ENCODE measurements at places on chromosomes 7 and 10.

DNA sequence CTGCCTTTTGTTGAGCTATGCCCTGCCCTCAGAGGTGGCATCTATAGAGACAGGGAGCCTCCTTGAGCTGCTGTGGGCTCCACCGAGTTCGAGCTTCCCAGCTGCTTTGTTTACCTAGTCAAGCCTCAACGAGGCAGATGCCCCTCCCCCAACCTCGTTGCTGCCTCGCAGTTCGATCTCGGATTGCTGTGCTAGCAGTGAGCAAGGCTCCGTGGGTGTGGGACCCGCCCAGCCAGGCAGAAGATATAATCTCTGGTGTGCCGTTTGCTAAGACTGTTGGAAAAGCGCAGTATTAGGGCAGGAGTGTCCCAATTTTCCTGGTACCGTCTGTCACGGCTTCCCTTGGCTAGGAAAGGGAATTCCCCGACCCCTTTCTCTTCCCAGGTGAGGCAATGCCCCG lies 88.4 kb upstream of the CDK6 start:
- DNase-seq, result no peak

- no peak for DNase-seq
Measured at GRCh38 chr7:53191836-53192443, 156.5 kb downstream of the POM121L12 start.

- no peak for DNase-seq
Measured at GRCh38 chr7:11191574-11192220, 218.0 kb downstream of the PHF14 start.

GRCh38 chr7:70463352-70463938 lies 668.5 kb upstream of the GALNT17 start:
- DNase-seq, result no peak

- peak; percentile 32 for DNase-seq
Measured at GRCh38 chr10:98536551-98536950, 89.8 kb upstream of the HPS1 start.

GRCh38 chr10:100998183-100998990 lies 1.2 kb upstream of the LZTS2 start:
- peak; percentile 87 for DNase-seq
